ENCODE measurements at places on chromosomes 4 and X. TPM values are rescaled to one million over a fixed set of nuclear protein-coding genes. Genes with fewer than 3 reads are reported as not detected.
A peak's percentile ranks its signal among the peaks of the same experiment; 100 is the strongest.

Gene ATP7A
- total RNA-seq: 4.2 TPM

Gene CT45A3
- not detected for total RNA-seq

Gene RAB33A
- not detected for total RNA-seq

Gene ART3
- total RNA-seq: not detected

Gene NR3C2
- total RNA-seq: not detected

Gene CSAG2
- total RNA-seq: not detected

Gene PAGE1
- not detected for total RNA-seq

Gene COL4A6
- total RNA-seq: 0.46 TPM

GRCh38 chr4:185722029-185722316, 90.0 kb downstream of the SORBS2 start:
- DNase-seq: no peak

DNA sequence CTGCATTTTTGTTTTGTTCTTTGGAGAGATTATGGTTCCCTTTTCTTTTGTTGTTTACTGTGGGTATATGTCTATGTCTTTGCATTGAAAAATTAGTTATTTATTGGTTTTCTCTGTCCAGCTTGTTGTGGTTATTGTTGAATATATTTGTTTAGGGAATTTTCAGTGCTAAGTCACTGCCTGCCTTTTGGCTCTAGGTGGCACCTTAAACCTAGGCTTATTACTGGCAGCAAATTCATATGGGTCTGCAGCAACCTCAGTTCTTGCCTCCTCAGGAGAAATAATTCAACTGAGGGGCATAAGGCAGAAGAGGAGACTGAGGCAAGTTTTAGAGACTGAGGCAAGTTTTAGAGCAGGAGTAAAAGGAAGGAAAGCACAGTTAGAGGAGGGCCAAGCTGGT, 1157.3 kb upstream of the AGA start:
- DNase-seq: no peak

DNA sequence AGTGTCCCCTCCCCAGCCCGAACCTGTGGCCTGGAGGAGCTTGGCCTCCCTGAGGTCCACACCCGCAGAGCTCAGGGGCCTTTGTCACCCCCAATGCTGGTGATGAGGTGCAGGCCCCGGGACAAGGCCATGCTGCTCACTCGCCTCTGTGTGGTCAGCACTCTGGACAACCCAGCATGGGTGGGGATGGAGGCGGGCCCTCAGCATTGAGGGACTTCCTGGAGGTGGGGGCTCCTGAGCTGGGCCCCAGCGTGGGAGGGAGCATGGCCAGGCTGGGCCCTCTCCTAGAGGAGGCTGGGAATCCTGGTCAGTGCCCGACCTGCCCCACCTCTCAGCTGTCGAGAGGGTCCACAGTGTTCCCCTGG, 30.6 kb downstream of the TACC3 start:
- no peak for DNase-seq

DNA sequence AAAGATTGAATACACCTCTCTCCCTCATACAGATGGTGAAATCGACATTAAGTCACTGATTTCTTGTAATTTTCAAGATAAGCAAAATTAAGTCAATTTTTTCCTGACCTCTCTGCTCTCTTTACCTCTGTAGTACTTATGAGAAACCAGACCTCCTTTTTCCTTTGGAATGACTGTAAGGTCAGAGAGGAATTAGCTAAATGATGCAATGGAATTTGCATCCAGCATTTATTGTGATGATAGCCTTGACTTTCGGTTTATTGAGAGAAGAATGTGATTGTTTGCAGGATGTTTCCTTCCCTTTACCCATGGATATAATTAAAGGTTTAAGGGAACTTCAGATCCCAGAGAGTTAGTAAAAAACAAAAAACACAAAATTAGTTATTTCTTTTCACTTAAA, 22.4 kb downstream of the STK26 start:
- no peak for DNase-seq

- peak; percentile 18 for DNase-seq
Measured at GRCh38 chr4:145580906-145581305, 38.3 kb upstream of the MMAA start.

GRCh38 chr4:89134775-89135319, 23.5 kb downstream of the TIGD2 start:
- no peak for DNase-seq

DNA sequence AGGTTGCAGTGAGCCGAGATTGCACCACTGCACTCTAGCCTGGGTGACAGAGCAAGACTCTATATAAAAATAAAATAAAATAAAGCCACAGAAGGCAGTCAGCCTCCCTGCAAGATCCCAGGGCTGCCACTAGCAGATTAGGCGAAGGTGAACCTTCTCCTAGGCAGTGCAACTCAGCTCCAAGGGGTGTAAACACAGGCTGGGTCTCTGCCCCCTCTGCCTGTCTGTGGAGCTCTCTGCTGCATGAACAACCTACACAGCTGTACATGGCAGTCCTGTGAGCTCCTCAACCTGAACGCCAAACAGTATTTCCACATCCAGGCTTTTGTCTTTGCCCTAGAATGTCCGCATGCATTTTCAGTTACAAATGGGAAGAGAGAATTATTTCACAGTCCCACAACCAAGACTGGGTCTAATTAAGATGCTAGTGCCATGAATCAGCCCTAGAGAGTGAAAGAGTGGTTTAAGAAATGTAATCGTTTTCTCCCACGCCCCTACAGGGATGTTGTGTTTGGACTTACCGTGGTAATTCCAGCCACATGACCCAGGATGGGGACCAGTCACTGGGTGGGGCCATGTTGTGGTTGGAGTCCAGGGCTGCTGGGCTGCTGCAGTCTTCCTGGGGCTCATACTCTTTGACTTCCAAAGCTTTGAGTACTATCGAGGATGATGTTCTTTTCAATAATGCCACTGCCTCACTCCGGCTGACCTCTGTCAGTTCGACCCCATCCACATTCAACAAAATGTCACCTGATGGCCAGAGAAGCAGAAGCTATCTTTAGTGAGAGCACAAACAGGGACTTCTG, 99.0 kb downstream of the FIP1L1 start:
- DNase-seq: peak; percentile 99

DNA sequence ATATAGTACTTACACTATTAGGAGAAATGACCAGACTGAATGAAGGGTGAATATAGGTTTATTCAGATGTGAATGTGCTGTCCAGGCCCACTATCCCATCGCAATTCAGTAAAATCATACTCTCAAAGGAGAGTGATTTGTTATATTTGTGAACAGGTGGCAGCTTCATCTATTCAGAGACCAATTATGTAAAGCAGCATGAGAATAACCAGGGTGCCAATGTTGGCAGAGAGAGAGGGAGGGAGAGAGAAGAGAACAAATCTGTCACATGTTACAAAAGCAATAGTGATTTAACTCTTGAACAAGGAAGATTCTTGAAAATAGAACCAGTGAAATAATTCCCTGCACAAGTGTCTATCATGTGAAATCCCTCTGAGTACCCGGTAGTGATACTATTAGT, 38.9 kb upstream of the TLL1 start:
- DNase-seq: no peak

GRCh38 chr4:7328913-7329638, 105.7 kb downstream of the PSAPL1 start:
- peak; percentile 90 for DNase-seq

GRCh38 chr4:169993531-169993930, 32.7 kb downstream of the MFAP3L start:
- no peak for DNase-seq

GRCh38 chr4:6068986-6069385, 50.8 kb upstream of the C4orf50 start:
- no peak for DNase-seq

GRCh38 chrX:154805696-154806091, 409 bp upstream of the MPP1 start:
- no peak for DNase-seq

- DNase-seq: peak; percentile 29
Measured at GRCh38 chr4:2330091-2331042, 68.5 kb upstream of the MXD4 start.

- no peak for DNase-seq
Measured at GRCh38 chrX:72101597-72102037, 30.1 kb downstream of the RTL5 start.

- DNase-seq: no peak
Measured at GRCh38 chr4:53576676-53577372, 14.5 kb downstream of the LNX1 start.

Measured in MG63 (cell line).